ENCODE measurements at places on chromosomes 6 and 20.

DNA sequence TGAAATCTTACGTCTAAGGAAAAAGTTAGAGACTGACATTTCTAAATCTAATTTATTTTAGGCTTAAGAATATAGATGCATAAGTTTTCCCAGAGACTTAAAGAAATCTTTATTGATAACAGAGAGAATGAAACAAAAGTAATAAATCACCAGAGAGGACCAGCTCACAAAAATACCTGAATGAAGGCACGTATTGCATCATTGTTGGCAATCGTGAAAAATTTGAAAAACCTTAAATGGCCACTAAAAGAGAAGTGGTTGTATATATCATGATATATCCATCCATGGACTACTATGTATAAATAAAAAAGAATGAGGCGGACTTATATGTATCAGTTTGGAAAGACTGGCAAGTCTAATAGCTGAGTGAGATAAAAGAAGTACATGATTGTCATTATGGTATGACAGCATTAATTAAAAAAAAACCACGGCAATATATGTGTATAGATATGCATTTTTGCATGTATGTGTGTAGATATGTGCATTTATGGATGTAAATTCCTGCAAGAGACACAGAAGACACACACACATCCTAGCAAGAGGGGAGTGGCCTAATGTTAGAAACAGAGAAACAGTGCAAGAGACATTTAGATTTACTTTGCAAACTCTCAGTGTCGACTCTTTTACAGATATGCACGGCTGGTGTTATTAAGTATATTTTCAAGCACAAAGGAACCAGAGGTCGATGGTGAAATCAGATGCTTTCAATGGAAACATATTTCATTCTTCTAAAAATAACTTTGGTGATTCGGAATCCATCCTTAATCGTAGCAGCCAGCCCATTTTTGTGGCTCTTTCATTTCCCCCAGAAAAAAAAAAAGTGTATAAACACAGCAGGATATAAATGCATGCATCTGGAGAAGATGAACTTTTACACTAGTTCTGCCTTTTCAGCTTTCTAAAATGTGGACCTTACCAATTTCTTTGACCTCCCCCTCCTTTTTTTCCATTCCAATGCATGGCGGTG is 156.1 kb upstream of the SALL4 start:
- DNase-seq, result no peak

DNA sequence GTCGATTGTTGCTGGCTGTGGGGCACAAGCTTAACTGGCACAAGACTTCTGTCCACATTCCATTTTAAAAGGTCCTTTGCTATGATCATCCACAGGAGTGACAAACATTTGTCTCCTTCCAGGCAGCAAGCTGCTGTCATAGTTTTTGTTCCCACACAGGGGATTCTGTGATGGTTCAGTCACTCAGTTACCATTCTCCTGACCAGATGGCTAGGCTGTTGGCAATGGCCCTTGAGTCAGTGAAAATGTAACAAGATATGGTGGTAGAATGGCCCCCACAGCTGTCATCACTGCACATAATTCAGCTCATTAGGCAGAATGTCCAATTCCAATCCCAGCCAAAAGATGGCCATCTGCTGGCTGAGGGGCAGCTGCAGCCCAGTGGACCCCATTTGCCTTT is 13.7 kb downstream of the BPIFA1 start:
- DNase-seq, result no peak

GRCh38 chr6:98840385-98840784 is 6.0 kb downstream of the POU3F2 start:
- DNase-seq, result no peak

- DNase-seq, result no peak
These were observed 56.8 kb downstream of the EIF2S2 start for GRCh38 chr20:34055290-34055689.

DNA sequence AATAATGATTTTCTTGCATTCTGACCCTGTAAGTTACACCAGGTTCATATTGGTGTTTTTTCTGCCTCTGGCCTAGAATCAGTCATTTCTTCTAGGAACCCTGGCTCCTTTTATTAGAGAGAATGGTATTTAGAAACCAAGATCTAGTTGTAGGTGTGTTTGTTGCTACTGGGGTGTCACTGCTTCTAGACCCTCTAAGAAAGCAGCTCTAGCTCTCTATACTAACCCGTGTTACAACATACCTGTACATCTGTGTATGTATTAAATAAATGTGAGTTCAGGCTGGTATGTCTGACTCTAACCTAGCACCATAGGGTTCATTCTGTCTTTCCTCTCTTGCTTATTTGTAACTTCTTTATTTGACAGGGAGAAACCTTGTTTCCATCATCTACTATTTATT is 16.8 kb downstream of the SENP6 start:
- no peak for DNase-seq

DNA sequence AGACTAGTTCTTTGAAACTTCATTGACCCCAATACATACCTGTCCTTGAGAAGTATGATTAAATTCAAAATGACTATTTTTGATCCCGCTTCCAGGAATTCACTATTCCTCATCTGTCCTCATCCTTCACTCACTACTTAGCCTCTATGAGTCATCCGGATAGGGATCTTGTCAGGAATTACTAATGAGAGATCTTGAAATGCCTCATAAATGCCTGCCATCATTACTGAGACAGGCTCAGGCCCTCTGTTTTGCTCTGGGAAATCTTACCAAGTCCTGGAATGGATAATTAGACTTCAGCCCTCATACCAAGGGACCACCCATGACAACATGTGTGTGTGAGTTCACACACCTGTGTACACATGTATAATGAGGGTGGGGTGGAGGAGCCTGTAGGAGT is 2.8 kb upstream of the CYP24A1 start:
- DNase-seq, result no peak

DNA sequence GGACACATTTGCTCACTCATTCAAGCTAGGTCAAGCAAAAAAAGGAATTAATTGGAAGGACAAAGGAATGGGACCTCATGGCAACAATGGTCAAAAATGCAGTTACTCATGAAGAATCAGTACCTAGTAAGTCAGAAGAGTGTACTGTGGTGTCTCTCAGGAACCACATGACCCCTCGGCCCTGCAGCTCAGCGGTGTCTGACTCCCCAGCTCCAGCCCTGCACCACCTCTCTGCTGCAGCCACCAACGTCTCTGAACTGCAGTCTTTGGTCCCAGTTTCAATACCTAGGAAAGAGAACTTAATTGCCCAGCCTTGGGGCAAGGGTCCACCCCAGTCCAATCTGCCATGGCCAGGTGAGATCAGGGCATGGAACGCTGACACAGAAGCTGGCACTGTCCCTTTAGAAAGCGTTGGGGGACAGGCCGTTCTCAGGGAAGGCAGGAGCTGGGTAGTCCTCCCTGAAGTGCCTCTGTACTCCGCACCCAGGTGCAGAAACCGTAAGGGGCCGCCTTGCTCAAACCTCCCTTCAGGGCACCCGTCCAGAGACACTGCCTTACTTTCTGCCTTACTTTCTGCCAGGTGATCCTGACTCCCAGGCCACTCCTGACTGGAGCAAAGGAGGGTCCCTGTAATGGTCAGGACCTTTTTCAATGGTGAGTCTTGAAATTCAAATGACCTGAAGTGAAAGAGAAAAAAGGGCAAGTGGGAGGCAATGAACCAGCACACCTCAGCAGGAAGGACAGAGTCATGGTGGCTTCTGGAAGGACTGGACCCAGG is 13.2 kb upstream of the NELFCD start:
- no peak for DNase-seq

- no peak for DNase-seq
These were observed 213.9 kb downstream of the TTLL2 start for GRCh38 chr6:167538746-167539145.

- DNase-seq, result no peak
These were observed 22.8 kb upstream of the PCMTD2 start for GRCh38 chr20:64232794-64233193.

- DNase-seq, result no peak
These were observed 101.7 kb upstream of the RAB32 start for GRCh38 chr6:146441907-146442306.

- DNase-seq, result no peak
These were observed 47.4 kb downstream of the COL21A1 start for GRCh38 chr6:56199956-56200355.

- DNase-seq, result no peak
These were observed 36.6 kb upstream of the VAPB start for GRCh38 chr20:58352468-58352867.

GRCh38 chr20:16953858-16954257 is 205.7 kb downstream of the OTOR start:
- no peak for DNase-seq

DNA sequence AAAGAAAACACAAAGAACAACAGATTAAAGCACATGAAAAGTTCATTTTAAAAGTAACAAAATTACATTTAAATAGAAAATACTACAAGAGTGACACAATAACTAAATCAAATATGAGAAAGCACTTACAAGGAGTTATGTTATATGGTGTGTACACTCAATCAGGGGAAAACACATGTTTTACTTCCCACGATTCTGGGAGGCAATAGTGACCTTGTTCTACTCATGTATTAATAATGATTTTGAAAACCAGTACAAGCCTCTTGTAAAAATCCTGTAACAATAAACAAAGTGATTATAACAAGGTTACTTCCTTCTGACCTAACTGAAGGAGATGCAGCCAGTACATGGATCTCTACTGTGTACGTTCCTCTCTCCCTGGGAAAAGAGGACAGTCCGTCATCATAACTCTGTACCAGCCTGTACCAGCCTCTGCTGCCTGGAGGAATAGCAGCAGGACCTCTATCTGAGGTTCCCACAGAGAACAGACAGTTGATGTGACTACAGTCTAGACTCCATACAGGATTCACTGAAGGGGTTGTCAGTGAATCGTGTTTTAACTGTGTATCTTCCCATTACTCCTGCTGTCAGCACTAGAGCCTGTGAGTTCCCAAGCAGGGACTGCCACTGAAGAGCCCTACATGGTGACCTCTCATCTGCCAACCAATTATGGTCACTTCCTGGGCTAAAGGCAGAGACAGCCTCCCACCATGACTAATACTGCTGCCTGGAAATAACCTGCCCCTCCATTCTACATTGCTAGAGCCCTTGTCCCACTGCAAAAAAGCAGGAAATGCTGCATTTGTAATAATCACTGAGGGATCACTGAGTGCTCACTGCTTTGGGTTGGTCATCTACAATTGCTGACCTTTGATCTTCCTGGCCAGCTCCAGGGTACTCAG is 149.7 kb downstream of the KIF16B start:
- DNase-seq, result no peak

DNA sequence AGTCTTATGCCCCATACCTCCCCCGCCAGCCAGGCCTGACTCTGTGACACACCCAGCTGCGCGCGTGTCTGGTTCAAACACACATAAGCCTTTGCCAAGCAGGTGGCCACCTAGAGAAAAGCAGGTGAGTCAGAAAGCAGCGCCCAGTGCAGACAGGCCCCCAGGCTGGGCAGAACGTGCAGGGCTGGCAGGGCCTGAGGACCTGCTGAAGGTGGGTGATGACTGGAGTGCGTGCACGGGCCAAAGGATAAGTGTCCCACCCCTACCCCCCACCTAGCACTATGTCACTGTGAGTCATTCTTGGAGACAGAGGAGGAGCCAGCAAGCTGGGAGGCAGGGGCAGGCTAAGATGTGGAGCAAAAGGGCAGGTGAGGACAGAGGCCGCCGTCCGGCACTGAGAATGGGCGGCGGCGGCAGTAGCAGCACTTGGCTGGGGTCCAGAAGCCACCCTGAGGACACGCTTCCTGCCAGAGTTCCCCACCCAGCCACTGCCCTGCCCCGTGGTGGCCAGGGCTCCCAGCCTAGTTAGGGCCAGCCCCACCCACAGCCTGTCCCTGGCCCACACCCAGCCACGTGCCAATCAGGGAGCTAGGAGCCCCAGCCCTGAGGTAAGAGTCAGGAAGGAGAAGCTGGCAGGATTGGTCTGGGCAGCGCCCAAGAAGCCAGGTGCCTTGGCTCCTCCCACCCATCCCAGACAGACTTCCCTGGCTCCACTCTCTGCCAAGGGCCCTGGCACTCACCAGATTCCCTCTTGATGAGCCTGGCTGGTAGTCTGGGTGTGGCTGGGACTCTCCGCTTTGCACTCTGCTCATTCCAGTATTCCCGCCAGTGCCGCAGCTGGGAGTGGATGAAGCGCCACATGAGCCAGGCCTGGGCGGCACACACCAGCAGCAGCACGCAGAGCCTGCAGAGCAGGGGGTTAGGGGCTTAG is 72.7 kb downstream of the TRAM2 start:
- no peak for DNase-seq

GRCh38 chr20:45779011-45779915 is 12.4 kb downstream of the WFDC3 start:
- DNase-seq, result no peak

- DNase-seq, result peak; percentile 11
These were observed 48.8 kb upstream of the ZNF217 start for GRCh38 chr20:53642196-53643030.

GRCh38 chr6:11769811-11770545 is 8.6 kb downstream of the ADTRP start:
- DNase-seq, result no peak

DNA sequence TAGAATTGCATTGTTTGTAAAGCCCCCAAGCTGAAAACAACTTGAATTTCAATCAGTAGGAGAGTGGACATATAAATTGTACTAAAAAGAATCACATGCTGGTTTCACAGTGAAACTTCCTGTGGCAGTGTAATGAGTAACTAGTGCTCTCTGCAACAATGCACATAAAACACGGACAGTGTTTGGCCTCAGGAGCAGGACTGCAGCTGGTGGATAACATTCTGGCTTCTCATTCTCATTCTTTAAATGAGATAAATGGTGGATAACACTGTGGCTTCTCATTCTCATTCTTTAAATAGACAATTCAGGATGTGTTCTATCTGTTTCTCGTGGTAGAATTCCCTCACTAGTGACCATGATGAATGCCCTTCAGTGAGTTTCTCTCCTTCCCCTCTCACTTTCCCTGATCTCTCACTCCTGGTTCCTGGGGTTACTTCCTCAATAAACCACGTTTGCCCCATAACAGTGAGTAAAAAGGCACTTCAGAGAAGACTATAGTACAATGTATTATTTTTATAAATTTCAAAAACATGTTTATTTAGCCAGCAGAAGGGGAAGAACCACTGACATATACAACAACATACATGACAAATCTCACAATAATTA is 59.9 kb downstream of the SLC22A2 start:
- DNase-seq, result no peak

DNA sequence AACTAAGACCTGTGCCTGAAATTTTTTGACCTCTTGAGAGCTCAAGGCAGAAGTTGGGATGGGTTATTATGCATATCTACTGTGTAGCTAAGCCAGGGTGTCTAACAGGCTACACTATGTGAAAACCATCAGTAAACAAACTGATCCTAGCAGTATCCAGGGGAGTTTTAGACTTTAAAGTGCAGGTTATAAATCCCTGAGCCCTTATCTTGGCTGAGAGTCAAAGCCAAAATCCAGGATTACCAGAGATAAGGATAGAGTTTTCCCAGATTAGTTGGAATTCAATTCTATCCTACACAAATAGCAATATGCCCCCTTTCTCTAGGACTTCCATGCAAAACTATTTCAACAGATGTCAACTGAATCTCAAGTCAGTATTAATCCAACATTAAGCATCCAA is 1229.7 kb downstream of the GRIK2 start:
- DNase-seq, result no peak
